ENCODE measurements at places on chromosomes 6 and 20.
A peak's percentile ranks its signal among the peaks of the same experiment; 100 is the strongest.

DNA sequence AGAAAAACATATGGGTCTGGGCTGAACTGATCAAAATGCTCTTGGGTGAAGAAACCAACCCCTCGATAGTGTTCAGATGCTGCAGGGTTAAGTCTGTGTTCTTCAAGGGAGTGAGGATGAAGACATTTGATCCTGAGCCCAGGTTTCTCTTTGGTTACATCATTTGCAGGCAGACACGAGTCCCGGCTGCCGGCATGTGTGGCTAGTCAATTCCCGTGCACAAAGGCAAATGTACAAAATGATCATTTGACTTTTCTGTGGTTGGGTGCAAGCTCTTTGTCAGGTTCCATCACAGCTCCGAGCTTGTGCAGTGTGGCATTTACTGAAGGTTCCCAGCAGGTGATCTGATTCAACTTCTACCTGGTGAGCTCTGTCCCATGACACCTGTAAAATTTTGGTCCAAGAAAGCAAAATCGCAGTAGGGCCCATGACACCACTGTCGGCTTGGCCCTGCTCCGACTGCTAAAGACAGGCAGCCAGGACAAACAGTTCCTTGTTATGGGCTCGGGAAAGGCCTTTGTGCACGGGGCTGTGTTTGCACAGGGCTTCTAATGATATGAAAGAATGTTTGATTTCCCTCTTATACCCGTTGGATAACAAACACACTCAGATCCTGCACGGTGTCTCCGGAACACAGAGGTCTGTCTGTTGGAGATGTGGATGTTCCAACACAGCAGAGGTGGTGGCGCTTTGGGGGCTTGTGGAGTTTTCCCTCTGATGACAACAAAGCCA is 46.9 kb downstream of the GJA10 start:
- DNase-seq = no peak

GRCh38 chr6:77624515-77624914 is 28.3 kb upstream of the MEI4 start:
- DNase-seq = no peak

- DNase-seq = no peak
Observed at GRCh38 chr6:157880534-157880933, 57.5 kb downstream of the SNX9 start.

- DNase-seq = peak; percentile 95
Observed at GRCh38 chr6:108737594-108738546, 110.4 kb upstream of the ARMC2 start.

GRCh38 chr20:49969234-49969633 is 13.5 kb upstream of the SNAI1 start:
- DNase-seq = peak; percentile 28

DNA sequence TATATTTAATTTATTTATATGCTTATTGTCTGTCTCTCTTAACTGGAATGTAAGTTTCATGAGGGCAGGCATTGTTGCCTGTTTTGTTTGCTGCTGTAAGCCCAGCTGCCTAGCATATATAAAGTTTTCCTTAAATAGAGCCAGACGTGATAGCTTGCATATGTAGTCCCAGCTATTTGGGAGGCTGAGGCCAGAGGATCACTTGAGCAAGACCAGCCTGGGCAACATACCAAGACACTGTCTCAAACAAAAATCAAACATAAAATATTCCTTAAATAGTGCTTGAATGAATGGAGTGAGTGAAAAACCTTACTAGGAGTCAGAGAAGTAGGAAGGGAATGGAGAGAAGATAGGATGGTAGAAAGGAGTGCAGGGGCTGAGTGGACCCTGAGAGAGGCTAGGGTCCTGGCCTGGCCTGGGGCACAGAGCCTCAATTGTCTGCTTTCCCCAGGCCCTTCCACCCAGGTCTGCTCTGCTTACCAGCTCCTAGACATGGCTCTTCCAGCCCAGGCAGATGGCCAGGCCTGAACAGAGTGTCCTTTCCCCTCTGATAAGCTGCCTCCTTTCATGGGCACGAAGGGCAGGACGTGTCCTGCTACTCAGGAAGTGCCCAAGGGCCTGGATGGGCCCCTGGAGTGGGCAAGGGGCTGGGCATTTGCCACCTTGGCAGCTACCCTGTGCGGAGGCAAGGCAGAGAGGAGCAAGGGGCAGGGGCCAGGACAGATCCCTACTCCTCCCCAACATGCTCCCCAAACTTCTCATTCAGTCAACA is 17.7 kb upstream of the BAK1 start:
- no peak for DNase-seq

- DNase-seq = no peak
Observed at GRCh38 chr6:103534814-103535213, 1324.9 kb downstream of the HACE1 start.

- no peak for DNase-seq
Observed at GRCh38 chr6:13355043-13355945, 27.0 kb upstream of the TBC1D7 start.

All from inflammatory macrophage (primary cell).